ENCODE measurements at places on chromosomes 4 and X.
A peak's percentile ranks its signal among the peaks of the same experiment; 100 is the strongest.

DNA sequence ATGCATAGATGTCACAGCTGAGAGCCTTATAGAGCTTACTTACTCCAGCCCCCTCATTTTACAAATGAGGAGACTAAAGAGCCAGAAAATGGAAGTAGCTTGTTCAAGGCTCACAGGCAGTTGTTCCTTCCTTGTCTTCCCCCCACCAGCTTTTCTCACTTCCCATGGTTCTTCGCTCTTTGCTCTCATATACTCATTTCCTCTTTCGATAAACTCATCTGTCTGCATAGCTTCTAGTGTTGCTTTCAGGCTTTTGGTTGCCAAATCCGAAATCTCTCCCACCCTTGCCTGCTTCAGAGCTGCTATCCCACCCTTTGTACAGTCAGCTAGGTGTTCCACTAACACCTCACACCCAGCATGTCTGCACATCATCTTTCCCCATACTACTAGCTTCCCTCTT is 25.0 kb upstream of the GJB1 start:
- DNase-seq = no peak

DNA sequence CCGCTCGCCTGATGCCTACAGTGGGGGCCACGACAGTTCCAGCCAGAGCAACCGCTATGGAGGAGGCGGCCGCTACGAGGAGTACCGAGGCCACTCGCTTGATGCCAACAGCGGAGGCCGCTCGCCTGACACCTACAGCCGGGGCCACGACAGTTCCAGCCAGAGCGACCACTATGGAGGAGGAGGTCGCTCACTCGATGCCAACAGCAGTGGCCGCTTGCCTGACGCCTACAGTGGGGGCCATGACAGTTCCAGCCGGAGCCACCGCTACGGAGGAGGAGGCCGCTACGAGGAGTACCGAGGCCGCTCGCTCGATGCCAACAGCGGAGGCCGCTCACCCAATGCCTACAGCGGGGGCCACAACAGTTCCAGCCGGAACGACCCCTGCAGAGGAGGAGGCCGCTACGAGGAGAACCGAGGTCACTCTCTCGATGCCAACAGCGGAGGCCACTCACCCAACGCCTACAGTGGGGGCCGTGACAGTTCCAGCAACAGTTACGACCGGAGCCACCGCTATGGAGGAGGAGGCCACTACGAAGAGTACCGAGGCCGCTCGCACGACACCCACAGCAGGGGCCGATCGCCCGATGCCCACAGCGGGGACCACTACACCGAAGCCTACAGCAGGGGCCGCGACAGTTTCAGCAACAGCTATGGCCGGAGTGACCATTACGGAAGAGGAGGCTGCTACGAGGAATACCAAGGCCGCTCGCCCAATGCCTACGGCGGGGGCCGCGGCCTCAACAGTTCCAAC is 2.5 kb downstream of the RBMXL3 start:
- DNase-seq = no peak

DNA sequence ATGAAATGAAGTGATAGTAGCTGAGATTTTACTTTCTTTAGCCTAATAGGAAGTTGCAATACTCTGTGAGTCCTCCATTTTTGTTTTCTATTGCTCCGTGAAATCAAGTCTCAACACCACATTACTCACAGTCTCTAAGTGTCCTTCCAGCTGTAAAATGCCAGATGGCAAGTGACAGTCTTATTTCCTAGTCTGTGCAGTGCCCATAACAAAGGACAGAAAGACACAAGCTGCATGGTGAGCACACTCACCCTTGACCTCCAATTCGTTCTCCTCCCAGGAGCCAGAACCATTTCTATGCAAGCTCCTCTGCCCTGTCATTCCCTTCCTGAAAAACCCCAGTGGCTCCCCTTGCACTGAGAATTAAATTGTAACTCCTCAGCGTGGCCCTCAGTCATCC is 101.6 kb downstream of the PARM1 start:
- DNase-seq = no peak

- DNase-seq = no peak
Observed at GRCh38 chr4:88653371-88653946, 44.2 kb downstream of the NAP1L5 start.

DNA sequence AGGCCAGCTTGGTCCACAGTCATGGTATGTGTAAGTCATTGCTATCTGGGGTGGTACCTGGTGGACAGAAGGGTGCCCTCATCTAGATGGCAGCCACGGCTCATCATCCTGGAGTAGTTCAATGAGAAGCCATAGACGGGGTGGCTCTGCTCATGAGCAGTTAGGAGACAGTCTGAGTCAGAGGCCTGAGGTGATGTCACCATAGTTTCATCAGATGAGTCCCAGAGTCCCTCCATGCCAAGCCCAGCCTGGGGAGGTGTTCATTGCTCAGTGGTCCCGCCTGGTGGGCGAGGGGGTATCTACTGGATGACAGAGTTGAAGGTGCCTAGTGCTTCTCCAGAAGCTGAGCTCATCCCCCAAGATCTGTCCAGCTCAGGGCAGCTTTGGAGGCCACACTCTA is 49.8 kb downstream of the DLG3 start:
- no peak for DNase-seq

DNA sequence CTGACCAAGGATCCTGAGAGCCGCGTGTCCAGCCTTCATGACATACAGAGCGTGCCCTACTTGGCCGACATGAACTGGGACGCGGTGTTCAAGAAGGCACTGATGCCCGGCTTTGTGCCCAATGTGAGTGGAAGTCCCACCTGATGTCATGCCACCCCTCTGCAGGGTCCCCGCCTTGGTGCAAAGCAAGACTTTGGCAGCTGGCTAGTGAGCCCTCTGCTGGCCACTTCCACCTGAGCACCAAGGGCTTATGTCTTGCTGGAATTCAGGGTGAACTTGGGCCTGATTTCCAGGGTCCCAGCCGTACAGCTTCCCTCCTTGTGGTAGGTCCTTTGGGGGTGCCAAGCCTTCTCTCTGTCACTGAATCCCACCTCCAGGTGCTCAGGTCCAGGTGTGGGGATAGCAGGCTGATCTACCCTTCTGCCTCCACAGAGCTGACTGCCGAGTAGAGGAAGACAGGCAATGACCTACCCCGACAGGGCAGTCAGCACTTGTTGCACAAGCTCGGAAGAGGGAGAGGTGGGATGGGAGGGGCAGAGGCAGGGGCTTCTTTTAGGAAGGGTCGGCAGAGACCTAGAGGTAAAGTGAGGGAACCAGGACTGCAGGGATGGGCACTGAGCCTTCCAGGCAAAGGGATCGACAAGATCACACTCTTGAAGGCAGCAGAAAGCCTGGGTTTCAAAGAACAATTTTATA is 248.1 kb downstream of the EVC2 start:
- DNase-seq = peak; percentile 76

GRCh38 chr4:66577922-66578321 is 907.6 kb upstream of the EPHA5 start:
- DNase-seq = no peak

- DNase-seq = no peak
Observed at GRCh38 chr4:184911310-184911709, 85.5 kb upstream of the ACSL1 start.

- peak; percentile 17 for DNase-seq
Observed at GRCh38 chr4:112633477-112634235, 3.1 kb downstream of the ZGRF1 start.

DNA sequence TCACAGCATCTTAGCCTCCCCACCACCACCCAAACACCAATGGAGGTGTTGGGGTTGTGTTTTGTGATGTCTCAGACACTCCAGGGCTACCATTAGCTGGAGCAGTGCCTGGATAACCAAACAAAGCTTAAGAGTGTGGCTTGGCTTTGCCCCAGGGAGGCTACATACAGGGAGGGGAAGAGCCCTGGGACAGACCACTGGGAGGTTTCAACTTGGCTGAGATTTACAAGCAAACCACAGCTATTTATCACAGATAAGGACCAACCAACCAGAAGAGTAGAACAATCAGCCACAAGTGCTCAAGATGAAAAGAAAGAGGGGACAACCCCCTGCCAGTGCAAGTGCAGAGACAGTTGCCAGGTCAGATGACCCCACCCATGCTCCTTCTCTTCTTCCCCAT is 24.1 kb downstream of the SOX3 start:
- no peak for DNase-seq

- DNase-seq = no peak
Observed at GRCh38 chr4:25540734-25541133, 114.9 kb upstream of the SLC34A2 start.

DNA sequence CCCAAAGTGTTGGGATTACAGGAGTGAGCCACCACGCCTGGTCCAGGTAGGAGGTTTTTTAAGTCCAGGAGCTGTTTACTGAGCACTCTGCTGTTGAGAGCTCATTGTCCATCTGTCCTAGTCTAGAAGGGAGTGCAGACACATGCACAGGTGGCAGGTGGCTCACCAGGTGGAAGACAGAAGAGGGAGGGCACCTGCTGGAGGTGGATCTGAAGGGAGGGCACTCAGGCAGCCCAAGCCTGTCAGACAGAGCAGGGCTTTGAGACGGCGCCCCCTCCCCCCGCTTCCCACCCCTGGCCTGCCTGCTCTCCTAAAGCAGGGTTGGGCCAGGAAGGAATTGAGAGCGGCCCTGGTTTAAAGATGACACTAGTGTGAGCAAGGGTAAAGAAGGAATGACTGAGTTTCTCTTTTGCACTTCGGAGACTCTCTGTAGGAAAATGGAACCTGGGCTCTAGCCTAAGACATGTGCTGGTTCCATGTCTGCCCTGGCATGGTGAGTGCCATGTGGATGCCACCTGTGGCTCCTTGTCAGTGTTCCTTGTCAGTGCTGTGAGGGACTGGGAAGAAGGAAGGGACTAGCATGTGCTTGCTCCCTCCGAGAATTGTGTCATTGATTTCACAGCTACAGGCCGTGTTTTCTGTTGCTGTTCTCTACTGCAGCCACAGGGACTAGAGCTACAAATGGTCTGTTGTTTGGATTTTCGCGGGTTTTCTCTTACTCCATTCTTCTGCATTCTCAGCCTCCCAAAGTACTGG is 108.6 kb downstream of the TNIP2 start:
- DNase-seq = no peak

DNA sequence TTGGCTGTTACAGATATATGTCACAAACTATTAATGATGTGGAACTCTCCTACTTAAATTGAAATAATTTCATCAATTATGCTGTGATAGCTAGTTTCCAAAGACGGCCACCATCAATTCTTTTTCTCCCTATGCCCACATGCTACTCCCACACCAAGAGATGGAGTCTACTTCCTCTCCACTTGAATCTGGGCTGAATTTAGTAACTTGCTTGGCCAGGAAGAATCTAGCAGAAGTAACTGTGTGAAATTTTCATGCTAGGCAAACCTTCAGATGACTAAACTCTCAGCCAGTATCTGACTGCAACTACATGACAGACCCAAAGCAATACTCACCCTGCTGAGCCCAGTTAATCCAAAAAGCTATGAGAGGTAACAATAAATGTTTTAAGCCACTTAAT is 3.2 kb downstream of the SEPSECS start:
- no peak for DNase-seq

GRCh38 chrX:13265549-13266132 is 54.2 kb downstream of the ATXN3L start:
- no peak for DNase-seq

- DNase-seq = no peak
Observed at GRCh38 chrX:44225667-44226066, 117.8 kb downstream of the EFHC2 start.

DNA sequence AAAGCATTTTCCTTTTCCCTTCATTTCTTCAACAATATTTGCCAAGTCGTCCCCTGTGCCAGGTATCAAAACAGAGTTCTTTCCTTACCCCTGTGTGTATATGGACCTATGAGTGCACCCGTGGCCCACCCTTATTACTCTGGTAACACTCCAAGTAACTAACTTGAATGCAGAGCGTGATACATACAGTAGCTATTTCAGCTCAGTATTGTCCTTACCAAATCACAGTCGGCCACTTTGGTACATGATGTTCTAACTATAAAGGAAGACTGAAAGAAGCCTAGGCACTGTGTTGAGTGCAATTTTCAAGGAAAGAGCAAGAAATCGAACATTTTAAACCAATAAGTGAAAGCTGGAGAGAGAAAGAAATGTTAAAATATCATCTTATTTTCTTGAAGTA is 88.4 kb downstream of the ARX start:
- no peak for DNase-seq

- no peak for DNase-seq
Observed at GRCh38 chrX:32687379-32687778, 524.0 kb downstream of the DMD start.

- no peak for DNase-seq
Observed at GRCh38 chr4:101141230-101141629, 206.1 kb downstream of the PPP3CA start.

- DNase-seq = no peak
Observed at GRCh38 chrX:31981546-31982062, 909.8 kb upstream of the FTHL17 start.

DNA sequence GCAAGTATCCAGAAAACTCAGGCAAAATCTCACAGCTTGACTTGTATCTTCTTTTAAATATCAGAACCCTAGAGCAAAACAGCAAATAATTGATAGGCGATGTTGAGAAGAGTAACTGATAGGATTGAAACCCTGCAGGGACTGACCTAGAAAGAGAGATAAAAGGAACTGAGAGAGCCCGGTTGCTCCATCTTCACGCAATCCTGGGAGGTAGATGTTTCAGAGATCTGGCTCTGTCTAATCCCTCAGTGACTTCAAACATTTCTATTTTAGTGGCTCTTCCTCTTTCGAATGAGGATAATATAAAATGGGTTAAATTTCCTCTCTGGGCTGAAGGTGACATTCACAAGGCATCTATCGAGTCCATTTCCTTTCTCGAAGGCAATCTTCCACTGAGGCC is 39.3 kb upstream of the RPL34 start:
- DNase-seq = no peak

GRCh38 chr4:102586002-102586643 is 85.0 kb downstream of the NFKB1 start:
- DNase-seq = no peak

DNA sequence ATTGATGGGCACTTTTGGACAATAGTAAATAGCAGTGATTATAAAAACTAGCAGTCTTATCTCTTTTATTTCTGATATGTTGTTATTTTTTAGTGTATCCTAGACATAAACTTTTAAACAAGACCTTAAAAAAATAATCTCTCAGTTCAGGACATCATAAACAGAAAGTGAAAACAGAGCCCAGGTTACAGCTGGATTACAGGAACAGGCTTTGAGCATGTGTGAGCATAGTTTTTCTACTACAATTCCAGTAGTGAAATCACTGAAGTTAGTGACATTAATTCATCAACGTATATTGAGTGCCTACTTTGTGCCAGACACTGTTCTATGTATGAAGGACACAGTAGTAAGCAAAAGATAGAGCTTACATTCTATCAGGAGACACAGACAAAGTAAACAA is 16.9 kb downstream of the TRIM75 start:
- no peak for DNase-seq

GRCh38 chr4:140185412-140186081 is 31.6 kb upstream of the MAML3 start:
- DNase-seq = no peak

DNA sequence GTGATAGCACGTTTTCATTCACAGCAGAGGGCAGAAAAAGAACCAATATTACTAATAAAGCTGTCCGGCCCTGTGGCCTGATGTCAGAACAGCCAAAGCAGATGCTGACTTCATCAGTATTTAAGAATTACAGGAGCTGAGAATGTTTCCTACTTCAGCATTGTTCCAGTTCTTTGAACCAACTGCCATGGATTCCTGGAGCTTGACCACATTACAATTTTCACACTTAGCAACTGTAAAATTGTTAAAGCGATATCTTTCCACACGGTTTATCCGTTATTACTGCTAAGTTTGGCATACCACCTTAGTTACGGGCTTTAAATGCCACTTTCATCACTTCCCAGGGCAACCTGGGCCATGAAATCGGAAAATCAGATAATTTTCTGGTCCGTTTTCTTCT is 118.2 kb downstream of the EPHA5 start:
- DNase-seq = no peak

All from iPS-NIHi11 (cell line).